Ovary (tissue), 10 donors: ENCODE measurements at places on chromosomes 2 and 18. TPM values are rescaled to one million over a fixed set of nuclear protein-coding genes. Genes with fewer than 3 reads are reported as not detected.

DNA sequence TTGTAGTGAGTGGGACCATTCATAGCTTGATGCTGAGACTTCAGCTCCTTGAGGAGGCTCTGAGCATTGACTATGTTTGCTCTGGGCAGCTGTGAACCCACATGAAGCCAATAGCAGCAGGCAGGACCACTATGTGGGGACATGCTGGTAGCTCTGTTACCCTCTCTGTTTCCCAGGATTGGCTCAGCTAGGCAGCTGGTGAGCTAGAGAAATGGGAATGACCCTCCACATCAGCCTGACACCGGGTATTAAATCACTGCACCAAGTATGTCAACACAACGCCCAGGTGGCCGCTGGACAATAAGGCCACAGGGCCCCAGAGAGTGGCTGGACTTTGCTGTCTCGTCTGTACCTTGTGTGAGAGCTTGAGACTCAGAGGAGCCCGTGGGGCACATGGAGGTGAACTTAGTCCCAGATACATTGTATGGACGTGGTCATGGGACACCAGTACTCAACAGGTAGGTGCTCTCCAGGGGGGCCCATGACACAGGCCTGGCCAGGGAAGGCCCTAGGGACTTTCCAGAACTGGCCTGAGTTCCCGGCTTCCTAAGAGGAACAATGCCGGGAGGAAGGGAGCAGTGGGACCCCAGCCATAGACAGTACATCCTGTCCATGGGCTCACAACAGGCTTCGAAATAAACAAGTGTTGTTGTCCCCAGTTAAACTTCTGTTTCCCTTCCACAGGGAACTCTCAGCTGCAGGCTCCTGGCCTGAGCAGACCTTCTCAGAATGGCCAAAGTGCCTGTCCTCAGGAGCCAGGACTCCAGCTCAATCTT is 35.2 kb downstream of the HS1BP3 start:
- no peak overlapping the region for H3K4me3 ChIP-seq
- peak overlapping the region; percentile 47 for H3K27ac ChIP-seq
- no peaks in the 10 kb centered on the region for H3K36me3 ChIP-seq
- H3K27me3 ChIP-seq: no peaks in the 10 kb centered on the region

GRCh38 chr2:128282976-128283810 is 35.5 kb downstream of the HS6ST1 start:
- H3K4me1 ChIP-seq: peaks cover 33% of the 10 kb centered on the region
- no peaks in the 10 kb centered on the region for H3K36me3 ChIP-seq
- H3K27ac ChIP-seq: no peak overlapping the region
- H3K27me3 ChIP-seq: no peaks in the 10 kb centered on the region

GRCh38 chr2:230693411-230693810 is 19.2 kb upstream of the CAB39 start:
- no peak for DNase-seq
- H3K4me3 ChIP-seq: no peak overlapping the region
- no peak overlapping the region for H3K27ac ChIP-seq
- no peaks in the 10 kb centered on the region for H3K27me3 ChIP-seq
- no peaks in the 10 kb centered on the region for H3K36me3 ChIP-seq

DNA sequence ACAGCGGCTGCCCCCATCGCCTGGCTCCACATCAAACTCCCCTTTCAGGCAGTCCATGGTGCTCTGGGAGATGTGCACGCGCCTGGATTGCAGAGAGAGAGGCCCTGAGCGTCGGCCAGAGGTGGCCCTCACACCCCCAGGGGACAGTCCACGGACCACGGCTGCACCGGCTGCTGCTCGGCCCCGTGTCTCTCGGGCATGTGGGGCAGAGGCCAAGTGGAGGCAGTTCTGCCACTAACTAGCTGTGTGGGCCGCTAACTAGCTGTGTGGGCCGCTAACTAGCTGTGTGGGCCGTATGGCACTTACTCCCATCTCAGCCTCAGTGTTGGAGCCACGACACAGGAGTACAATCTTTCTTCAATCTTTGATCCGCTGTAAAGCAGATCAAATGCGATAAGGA is 45.3 kb downstream of the CENPO start:
- DNase-seq: no peak
- no peaks in the 10 kb centered on the region for H3K36me3 ChIP-seq
- no peak overlapping the region for H3K27ac ChIP-seq

GRCh38 chr2:74583504-74583903 is 29.0 kb downstream of the DOK1 start:
- no peak for DNase-seq
- H3K27me3 ChIP-seq: no peaks in the 10 kb centered on the region
- H3K36me3 ChIP-seq: no peaks in the 10 kb centered on the region
- no peaks in the 10 kb centered on the region for H3K4me1 ChIP-seq
- no peak overlapping the region for H3K27ac ChIP-seq
- H3K4me3 ChIP-seq: no peak overlapping the region

GRCh38 chr2:5742126-5742525 is 49.9 kb downstream of the SOX11 start:
- no peaks in the 10 kb centered on the region for H3K27me3 ChIP-seq
- no peak for DNase-seq
- no peaks in the 10 kb centered on the region for H3K36me3 ChIP-seq
- no peak overlapping the region for H3K4me3 ChIP-seq
- no peaks in the 10 kb centered on the region for H3K4me1 ChIP-seq

DNA sequence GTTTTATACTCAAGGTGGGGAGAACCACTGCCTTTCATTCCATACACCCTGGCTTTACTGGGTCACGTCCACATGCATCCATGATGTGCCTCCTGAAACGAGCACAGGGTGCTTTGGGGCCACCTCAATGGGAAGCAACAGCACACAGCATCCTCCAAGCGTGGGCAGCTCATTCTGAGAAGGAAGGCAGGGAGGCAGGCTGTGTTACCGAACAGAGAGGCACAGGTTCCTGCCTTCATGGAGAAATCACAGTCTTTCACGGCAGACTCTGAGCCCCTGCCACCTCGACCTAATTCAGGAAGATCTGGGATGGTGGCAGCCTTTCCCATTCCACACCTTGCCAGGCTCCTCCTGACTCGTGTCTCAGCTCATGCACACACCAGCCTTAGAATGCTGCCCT is 130.1 kb downstream of the GBX2 start:
- no peak overlapping the region for H3K27ac ChIP-seq
- H3K27me3 ChIP-seq: no peaks in the 10 kb centered on the region
- no peak overlapping the region for H3K4me3 ChIP-seq
- H3K4me1 ChIP-seq: no peaks in the 10 kb centered on the region

DNA sequence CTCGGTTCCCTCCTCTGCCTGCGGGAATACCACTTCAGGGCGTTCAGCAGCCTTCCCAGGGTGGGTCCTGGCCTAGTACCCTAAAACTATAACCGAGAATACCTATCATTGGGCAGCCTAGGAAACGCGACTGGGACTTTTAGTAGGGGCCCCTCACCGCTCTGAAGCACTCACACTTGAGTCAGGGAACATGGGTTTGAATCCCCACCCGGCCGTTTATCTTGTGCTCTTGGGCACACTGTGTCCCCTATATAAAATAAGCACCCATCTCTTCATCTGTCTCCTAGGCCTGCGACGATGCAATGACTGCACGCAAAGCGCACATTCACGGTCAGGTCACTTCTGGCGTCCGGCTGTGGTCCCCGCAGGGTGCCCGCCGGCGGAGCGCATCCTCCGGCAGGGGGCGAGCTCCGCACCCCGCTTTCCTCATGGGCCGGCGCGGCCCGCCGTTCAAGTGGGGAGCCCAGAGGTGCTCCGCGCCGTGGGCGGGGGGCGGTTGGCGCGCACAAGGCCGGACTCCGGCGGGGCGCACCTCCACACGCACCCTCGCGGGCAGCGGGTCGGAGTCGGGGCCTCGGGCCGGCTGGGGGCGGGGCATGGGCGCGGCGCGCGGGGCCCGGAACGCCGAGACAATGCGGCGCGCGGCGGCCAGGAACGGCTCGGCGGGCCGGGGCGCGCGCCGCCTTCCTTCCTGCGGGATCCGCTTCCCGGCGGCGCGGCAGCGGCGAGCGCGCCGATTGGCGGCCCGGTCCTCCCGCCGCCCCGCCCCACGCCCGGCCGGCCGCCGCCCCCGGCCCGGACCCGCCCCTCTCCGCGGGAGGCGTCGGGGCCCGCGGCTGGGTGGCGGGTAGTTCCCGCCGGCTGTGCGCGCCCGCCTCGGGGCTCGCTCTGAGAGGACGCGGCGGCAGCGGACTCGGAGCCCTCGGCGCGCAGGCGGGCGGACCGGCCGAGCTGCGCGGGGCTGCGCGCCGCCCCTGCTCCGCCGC is at the start of gene ASAP2:
Gene ASAP2, plus strand, starts transcription at position 850 of the 986 bp plus-strand sequence. CDS start 293 bp downstream, outside the sequence.
- DNase-seq: peak; percentile 84
- no peaks in the 10 kb centered on the region for H3K27me3 ChIP-seq
- H3K36me3 ChIP-seq: no peaks in the 10 kb centered on the region

- no peak for DNase-seq
- no peaks in the 10 kb centered on the region for H3K36me3 ChIP-seq
- no peak overlapping the region for H3K27ac ChIP-seq
- no peaks in the 10 kb centered on the region for H3K27me3 ChIP-seq
- no peaks in the 10 kb centered on the region for H3K4me1 ChIP-seq
Measured at GRCh38 chr2:101337877-101338276, 29.4 kb upstream of the RNF149 start.

GRCh38 chr2:136225950-136226835 is 108.2 kb upstream of the CXCR4 start:
- no peak overlapping the region for H3K27ac ChIP-seq
- H3K4me1 ChIP-seq: no peaks in the 10 kb centered on the region
- no peak for DNase-seq
- no peak overlapping the region for H3K4me3 ChIP-seq
- H3K36me3 ChIP-seq: no peaks in the 10 kb centered on the region
- no peaks in the 10 kb centered on the region for H3K27me3 ChIP-seq

DNA sequence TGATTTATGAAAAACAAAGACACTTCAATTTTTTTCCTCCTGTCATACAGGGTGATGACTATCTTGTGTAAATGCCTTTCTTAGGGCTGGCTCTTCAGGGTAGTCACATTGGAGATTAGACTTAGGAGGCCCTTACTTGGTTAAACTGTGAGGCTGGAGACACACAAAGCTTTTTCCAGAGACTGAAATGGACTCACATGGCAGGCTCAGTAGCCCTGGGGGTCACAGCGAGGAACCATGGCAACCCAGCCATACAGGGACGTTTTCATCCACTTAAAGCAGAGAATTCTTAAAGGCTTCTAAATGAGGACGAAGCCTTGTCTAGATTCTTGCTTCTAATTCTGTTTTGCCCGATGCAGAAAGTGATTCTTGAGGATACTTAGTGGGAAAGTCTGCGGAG is 57.3 kb upstream of the ZDBF2 start:
- H3K27me3 ChIP-seq: no peaks in the 10 kb centered on the region
- no peak overlapping the region for H3K4me3 ChIP-seq
- H3K36me3 ChIP-seq: no peaks in the 10 kb centered on the region
- DNase-seq: no peak

- H3K27me3 ChIP-seq: no peaks in the 10 kb centered on the region
- H3K27ac ChIP-seq: no peak overlapping the region
- no peak for DNase-seq
- no peaks in the 10 kb centered on the region for H3K36me3 ChIP-seq
- no peak overlapping the region for H3K4me3 ChIP-seq
Measured at GRCh38 chr2:130765464-130765863, 10.1 kb downstream of the AMER3 start.

DNA sequence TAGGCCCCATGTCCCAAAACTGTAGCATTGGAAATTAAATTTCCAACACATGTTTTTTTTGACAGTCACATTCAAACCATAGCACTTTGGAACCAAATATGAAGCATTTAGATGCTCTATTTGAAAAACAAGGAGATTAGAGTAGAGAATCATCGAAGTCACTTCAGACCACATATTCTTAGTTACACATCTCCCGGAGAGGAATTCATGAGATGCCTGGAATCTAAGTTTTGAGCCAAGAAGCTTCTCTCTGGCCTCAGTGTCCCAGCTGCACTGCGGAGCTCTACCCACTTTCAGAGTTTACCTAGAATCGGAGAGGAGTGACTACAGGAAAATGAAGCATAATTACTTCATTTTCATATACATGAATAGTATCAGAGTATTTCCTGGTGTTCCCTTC is 385.9 kb downstream of the TNS1 start:
- H3K4me1 ChIP-seq: peaks cover 6% of the 10 kb centered on the region
- DNase-seq: no peak
- H3K27me3 ChIP-seq: no peaks in the 10 kb centered on the region
- H3K4me3 ChIP-seq: no peak overlapping the region
- H3K36me3 ChIP-seq: no peaks in the 10 kb centered on the region

GRCh38 chr2:161898633-161899032 is 175.4 kb downstream of the DPP4 start:
- DNase-seq: no peak
- no peak overlapping the region for H3K27ac ChIP-seq
- H3K4me1 ChIP-seq: no peaks in the 10 kb centered on the region

DNA sequence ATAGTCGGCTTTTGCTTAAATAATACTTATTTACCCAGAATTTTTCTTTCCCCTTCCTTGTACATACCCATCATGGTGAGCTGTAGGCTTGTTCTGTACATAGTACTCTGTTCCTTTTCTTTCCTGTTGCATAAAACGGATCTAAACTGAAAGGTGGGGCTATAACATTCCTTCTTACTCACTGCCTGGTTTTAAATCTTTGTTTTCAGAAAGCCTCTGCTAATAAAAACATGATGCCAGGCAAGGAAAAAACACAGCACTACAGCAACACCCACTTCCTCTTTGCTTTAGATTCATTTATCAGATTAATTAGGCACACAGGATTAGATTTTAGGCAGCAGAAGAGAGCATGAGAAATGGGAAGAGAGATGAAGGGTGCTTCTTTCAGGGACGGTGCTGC is 19.6 kb upstream of the STON1 start:
- DNase-seq: no peak
- H3K4me1 ChIP-seq: peaks cover 6% of the 10 kb centered on the region
- no peak overlapping the region for H3K4me3 ChIP-seq
- H3K27me3 ChIP-seq: no peaks in the 10 kb centered on the region

DNA sequence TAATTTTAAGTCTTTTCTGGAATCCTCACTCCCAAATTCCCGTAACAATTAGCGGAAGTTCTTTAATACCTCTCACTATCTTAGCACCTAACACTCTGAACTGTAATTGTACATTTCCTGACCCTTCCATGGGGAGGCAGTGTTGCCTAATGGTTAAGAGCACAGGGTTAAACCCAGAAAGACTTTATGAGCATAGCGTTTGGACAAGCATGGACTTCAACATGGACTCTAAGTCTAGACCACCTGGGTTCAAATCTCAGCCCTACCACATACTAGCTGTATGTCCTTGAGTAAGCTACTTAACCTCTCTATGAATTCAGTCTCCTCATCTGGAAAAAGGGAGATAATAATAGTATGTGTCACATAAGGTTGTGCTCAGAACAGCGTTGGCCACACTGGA is 13.0 kb downstream of the ANTXR1 start:
- no peak overlapping the region for H3K4me3 ChIP-seq
- no peak overlapping the region for H3K27ac ChIP-seq
- peaks cover 11% of the 10 kb centered on the region for H3K4me1 ChIP-seq
- DNase-seq: no peak

GRCh38 chr2:59540864-59541263 is 1012.6 kb downstream of the BCL11A start:
- H3K36me3 ChIP-seq: no peaks in the 10 kb centered on the region
- DNase-seq: no peak
- H3K27ac ChIP-seq: no peak overlapping the region

RIT2 gene
- total RNA-seq: not detected

CDCA7 gene
- total RNA-seq: 2.3 TPM

FEV gene
- total RNA-seq: not detected

SCN7A gene
- total RNA-seq: 69.0 TPM

CCDC85A gene
- 0.60 TPM for total RNA-seq

FAP gene
- total RNA-seq: 2.0 TPM

DNER gene
- total RNA-seq: 0.17 TPM

PLCL1 gene
- 13.5 TPM for total RNA-seq
